ENCODE measurements at places on chromosomes 1 and 21.
A peak's percentile ranks its signal among the peaks of the same experiment; 100 is the strongest.

- peak; percentile 74 for DNase-seq
Observed at GRCh38 chr1:37486680-37487618, 12.6 kb downstream of the ZC3H12A start.

DNA sequence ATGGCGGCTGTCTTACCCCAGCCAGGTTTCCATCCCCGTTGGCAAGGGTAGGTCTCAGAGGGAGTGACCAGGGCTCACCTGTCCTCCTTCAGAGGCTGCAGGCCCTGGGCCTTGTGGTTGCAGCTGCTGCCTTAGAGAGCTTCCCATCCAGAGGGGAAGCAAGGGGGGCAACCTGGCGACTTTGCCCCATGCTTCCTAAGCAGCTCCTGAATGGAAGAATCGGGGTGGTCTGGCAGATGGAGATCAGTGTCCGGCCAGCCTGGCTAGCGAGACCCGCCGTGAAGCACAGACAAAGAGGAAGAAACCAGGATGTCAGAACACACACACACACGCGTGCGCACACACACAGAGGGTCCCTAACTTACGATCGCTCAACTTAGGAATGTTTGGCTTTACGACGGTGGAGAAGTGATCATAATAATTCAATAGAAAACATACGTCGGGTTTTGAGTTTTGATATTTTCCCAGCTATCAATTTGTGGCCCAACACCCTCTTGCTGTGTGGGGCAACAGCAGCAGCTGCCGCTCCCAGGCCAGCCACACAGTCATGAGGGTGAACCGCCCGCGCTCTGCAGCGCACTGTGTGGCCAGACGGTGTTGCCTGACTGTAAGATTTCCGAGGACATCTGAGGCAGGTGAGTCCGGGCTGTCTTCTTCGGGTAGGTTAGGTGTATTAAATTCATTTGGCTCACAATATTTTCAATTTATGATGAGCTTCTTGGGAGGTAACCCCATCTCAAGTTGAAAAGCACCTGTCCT lies 113.0 kb upstream of the ARHGEF16 start:
- no peak for DNase-seq

DNA sequence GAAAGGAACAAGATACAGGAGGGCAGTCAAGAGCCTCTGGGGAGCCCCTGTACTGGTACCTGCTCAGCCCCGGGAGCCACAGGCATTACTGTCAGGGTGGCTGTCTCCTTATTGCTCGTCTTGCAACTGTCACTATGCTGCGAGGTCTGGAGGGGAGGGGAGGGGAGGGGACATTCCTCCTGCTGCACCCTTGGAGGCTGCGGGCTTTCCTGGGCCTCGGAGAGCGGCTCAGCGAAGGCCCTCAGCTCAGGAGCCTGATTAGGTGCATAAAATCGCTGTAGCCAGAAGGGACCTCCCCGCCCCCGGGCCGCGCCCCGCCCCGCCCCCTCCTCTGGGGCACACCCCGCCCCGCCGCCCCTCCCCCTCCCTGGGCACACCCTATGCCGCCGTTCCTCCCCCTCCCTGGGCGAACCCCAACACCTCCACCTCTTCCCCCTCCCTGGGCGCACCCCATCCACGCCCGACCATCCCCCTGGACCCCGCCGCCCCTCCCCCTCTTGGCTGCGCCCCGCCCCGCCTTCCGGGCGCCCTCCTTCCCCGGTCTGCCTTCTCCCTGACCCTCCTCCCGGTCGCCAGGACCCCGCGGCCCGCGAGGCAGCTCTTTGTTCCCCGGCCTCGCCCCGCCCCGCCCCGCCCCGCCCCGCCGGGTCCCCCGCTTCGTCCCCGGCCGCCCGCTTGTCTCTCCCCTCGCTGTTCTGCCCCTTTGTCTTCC lies 35.5 kb downstream of the CACHD1 start:
- no peak for DNase-seq

GRCh38 chr1:22491995-22492715 lies 40.5 kb downstream of the ZBTB40 start:
- no peak for DNase-seq

- DNase-seq: no peak
Observed at GRCh38 chr1:157141212-157141855, 3.1 kb upstream of the ETV3 start.

- peak; percentile 89 for DNase-seq
Observed at GRCh38 chr1:112904071-112904830, 51.7 kb downstream of the SLC16A1 start.

DNA sequence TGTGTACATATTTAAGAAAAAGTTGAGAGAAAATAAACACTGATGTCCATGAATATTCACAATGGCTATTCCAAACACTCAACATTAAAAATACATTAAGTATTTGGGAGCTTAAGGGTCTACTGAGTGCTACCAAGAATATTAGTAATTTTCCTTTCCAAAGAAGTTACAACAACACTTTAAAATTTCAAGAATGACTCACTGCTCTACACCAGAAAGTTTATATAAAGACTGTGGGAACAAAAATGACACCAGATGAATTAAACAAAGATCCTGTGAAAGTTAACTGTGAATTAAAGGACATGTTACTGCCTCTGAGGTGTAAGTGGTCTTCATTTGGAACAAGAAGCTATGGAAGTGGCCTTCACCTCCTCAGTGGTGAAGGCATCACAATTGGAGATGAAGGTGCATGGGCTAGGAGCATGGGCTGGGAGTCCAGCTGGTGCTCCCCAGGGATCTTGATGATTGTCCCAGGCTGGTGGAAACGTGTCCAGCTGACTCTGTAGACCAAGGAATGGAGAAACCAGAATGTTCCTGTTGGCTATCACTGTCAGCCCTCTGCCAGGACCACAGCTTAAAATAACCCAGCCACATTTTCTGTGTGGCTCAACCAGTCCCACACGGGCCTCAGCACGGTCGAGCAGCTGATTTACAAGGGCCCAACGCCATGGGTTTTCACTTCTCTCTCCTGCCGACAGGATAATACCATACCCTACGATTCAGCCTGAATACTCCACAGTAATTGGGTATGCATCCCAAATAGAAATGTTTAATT lies 28.8 kb downstream of the TAF5L start:
- DNase-seq: no peak

GRCh38 chr1:43621861-43622260 lies 28.1 kb upstream of the KDM4A start:
- DNase-seq: no peak

All from HT1080 (cell line).